ENCODE measurements at places on chromosomes 1 and 21.

DNA sequence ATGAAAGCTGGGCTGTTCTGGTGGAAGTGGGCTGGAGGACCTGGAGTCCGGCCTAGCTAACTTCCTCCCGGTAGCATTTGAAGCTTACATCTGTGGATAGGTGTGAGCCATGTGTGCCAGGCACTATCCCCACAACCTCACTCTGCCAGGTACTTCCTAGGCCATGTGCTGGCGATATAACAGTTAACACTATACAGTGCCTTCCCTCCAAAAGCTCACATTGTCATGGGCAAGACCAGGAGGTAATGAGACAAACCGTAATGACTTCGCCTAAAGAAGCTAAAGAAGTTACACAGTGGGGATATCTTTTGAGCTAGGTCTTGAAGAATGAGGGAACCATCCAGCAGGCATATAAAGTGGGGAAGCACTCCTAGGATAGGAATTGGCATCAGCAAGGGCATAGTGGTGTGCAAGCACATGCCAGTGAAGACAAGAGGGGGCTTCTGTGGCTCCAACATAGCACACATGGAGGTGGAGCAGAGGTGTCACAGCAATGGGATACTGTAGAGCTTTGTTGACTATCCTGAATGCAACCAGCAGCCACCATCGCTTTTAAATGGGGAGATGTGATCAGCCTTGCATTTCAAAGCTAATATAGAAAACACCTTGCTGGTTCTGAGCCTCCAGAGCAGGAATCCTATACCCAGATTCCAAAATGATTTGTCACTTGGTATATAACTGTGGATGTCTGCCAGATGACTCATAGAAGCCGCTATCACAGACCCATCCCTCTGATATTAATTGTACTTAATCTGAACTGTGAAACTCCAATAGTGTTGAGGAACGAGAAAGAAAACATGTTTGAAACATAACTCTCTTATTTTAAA, 466.3 kb downstream of the LMO4 start:
- no peak for DNase-seq

DNA sequence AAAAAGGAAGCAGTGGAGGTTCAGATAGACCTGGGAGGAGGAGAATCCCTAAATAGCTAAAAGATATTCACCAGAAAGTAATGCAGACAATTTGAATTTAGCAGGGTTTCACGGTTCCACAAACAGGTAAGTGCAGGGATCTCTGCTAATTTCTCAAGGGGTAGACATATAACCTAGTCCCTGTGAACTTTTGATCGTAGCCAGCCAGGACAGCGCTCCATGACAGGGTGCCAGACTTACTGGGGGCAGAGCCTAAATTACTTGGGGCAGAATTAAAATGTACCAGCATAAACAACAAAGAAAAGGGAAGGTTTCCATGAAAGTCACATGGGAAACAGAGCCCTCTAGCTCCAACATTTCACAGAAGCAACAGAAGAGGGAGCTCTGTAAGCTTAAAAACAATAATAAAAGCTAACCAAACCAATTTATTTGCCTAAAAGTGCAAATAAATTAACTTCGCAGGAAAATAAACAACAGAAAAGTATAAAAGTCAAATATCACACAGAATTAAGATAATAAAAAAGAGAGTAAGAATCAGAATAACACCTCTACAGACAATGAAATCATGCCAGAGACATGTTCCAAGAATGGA, 198.3 kb downstream of the DUSP10 start:
- peak; percentile 5 for DNase-seq

GRCh38 chr21:14321042-14321441, 61.9 kb downstream of the HSPA13 start:
- no peak for DNase-seq

DNA sequence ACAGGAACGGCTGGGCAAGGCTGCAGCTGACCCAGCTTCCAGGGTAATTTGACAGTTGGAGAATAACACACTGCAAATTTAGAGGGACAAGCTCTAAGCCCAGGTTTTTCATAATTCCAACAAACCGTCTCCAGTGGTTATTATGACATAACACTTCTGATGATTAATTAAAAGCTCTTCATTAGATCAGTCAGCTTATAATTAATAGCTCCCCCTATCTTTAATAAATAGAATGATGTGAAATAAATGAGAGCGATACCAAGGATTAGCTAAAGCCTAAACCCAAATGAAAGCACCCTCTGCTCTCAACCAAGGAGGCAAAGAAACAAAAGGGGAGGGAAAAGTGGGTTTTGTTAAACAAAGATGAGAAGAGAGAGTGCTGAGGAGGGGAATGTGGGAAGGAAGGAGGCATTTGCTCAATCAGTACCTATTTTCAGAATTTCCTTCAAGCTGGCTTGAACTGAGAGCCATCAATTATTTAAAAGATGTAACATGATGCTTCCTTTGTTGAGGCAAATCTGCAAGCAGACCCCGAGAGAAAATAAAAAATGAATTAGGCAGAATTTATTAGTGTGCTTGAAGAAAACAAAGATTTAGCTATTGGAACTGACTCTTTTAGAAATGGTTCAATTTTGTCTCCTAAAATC, 221.8 kb upstream of the ESRRG start:
- no peak for DNase-seq

GRCh38 chr1:89810880-89811279, 10.0 kb upstream of the LRRC8D start:
- DNase-seq = no peak

- no peak for DNase-seq
Observed at GRCh38 chr1:205775717-205776056, 405 bp upstream of the RAB29 start.

DNA sequence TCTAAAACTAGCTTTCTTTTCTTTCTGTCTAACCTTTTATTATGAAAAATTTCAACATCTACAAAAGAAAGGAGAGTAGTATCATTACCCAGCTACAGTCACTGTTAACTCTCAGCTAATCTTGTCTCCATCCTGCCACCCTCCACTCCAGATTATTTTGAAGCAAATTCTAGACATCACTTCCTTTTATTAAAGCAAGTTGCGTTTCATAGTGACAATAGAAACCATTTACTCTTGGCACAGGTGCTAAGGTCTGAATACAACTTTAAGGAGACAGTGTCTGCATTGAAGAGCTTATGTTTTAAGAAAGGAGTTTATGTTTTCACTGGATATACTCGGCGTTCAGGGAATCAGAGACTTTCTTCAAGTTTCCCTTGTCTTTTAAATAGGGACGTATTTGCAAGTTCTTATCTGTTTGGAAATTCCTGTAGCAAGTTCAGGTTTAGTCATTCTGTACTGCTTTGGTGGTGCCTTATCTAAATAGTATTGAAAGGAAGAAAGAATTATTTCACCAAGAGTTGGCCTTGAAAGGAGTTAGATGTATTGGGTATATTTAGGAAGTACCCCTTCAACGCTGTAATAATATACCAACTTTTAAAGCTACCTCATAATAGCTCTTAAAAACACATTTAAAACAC, 42.7 kb downstream of the ITSN1 start:
- no peak for DNase-seq

GRCh38 chr1:41862384-41863221, 56.1 kb downstream of the HIVEP3 start:
- peak; percentile 38 for DNase-seq

- DNase-seq = no peak
Observed at GRCh38 chr1:209767096-209767495, 11.2 kb downstream of the TRAF3IP3 start.

DNA sequence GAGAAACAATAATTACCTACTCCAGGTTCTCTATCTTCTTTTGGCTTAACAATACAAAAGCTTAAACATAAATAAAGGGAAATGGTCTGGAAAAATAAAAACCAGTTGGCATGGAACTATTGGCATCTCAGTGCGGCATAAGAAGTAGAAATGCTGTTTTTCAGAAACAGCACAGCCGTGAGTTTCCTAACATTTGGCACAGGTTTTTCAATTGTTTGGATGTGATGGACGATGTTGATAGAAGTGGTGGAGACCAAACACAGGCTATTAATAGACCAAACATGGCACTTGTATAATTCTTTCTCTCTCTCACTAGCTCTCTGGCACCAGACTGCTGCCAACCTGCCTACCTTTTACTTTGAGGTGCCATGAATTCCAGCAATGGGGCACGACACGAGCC, 36.2 kb downstream of the KCNN3 start:
- no peak for DNase-seq

- DNase-seq = no peak
Observed at GRCh38 chr1:156750711-156751450, 594 bp downstream of the HDGF start.

- no peak for DNase-seq
Observed at GRCh38 chr1:192066202-192066601, 92.1 kb upstream of the RGS18 start.

- peak; percentile 34 for DNase-seq
Observed at GRCh38 chr1:206797534-206798383, 25.5 kb upstream of the IL10 start.

GRCh38 chr1:228903434-228904071, 168.3 kb downstream of the RHOU start:
- DNase-seq = no peak

GRCh38 chr1:31799196-31799894, 16.5 kb downstream of the SPOCD1 start:
- DNase-seq = no peak

DNA sequence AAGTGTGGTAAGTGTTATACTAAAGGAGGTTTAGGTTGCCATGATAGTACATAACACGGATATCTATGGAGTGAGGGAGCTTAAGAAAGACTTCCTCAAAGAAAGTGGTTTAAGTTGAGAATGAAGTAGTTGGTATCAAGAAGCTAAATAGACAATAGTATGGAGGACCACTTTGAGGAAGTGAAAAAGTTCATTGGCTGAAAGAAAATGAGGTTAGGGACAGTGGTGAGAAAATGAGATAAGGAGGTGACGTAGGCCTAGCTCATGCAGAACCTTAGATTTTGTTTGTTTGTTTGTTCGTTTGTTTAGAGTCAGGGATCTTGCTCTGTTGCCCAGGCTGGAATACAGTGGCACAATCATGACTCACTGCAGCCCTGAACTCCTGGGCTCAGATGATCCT, 72.2 kb upstream of the PPIH start:
- no peak for DNase-seq
